H1 (cell line): ENCODE measurements at places on chromosomes 3 and 15. TPM values are rescaled to one million over a fixed set of nuclear protein-coding genes. Genes with fewer than 3 reads are reported as not detected.

DNA sequence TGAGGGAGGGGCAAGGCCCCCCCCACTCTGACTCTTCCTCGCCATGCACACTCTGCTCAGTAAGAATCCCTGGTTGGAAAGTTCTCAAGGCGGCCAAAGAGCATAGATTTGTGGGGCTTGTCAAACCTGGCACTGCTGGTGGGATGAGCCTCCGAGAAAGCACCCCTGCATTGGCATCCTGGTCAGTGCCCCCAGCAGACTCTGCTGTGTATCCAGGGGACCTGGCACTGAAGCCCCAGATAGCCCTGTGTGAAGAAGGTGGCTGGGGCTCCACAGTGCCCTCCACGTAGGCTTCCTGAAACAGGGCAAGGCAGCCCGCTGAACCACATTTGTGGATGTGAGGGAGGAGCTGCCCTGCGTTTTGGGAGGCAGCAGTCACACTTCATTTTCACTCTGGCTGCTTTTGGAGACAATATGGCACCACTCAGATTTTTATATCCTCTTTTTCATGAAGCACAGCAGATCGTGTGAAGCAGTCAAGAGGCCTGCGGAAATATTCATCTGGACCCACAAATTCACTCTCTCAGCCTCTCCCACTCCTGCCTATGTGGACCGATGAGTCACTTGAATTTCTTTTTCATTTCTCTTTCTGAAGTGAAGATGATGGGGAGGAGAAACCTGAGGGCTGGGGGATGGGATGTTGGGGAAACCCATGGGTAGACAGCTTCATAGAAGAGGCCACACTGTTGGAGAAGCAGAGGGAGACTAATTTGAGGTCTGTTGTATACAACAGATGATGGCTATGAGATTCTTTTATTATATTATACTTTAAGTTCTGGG is 88.7 kb upstream of the BCL6 start:
- no peaks in the 10 kb centered on the region for H3K27me3 ChIP-seq
- no peaks in the 10 kb centered on the region for H3K36me3 ChIP-seq
- no peak overlapping the region for H3K4me3 ChIP-seq
- H3K4me1 ChIP-seq: no peaks in the 10 kb centered on the region
- no peak overlapping the region for H3K27ac ChIP-seq

DNA sequence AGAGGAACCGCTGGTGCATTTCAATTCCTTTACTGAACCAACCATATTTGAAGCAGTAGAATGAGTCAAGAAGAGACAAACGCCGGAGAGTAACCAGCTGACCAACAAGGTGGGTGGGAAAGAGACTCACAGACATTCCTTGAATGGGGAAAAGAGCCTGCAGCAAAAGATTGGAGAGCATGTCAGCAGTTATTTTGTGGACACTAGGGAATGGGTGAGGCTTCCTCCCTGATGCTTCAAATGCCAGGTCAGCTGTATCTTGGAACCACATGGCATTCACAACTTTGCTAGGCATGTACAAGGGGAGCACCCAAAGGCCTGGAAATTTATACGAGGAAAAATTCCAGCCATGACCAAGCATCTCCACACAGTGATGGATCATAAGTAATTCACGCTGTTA is 29.9 kb upstream of the ZKSCAN7 start:
- H3K4me1 ChIP-seq: no peaks in the 10 kb centered on the region
- no peaks in the 10 kb centered on the region for H3K27me3 ChIP-seq
- no peaks in the 10 kb centered on the region for H3K36me3 ChIP-seq
- no peak overlapping the region for H3K4me3 ChIP-seq
- H3K27ac ChIP-seq: no peak overlapping the region

Gene ADAMTS7
- total RNA-seq: 43.1 and 45.2 TPM in 2 replicates

Gene HMCES
- total RNA-seq: 46.7 and 49.5 TPM in 2 replicates
